Activated CD8-positive, alpha-beta memory T cell treated with anti-CD3 and anti-CD28 coated beads for 1 hour (primary cell): ENCODE measurements at places on chromosomes 3 and 15.

GRCh38 chr3:151460774-151461450 is at the start of gene IGSF10:
IGSF10 (minus strand) TSS chr3:151461061; CDS start chr3:151458709, 2,352 bp downstream.
- DNase-seq = no peak

- no peak for DNase-seq
These were observed 60.7 kb downstream of the TIMP4 start for GRCh38 chr3:12097971-12098370.

DNA sequence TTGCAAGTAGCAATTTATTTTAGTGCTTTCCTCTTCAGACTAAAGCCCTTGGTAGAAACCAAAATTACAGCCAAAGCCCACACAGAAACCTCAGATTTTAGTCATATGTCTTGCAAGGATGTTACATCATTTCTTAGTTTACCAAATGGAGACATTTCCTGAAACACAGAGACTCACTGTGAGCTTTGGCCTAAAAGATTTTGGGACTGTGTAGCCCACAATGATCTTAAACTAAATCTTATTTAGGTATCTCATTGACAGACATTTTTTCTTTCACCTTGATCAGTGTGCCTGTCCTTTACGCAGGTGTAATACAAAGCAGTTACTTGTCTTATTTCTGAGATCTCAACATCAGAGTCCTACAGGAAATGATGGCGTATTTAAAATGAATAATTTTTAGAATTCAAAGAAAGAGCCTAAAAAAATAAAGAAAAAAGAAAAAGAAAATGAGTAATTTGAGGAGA is 27.8 kb upstream of the AP4E1 start:
- DNase-seq = no peak

DNA sequence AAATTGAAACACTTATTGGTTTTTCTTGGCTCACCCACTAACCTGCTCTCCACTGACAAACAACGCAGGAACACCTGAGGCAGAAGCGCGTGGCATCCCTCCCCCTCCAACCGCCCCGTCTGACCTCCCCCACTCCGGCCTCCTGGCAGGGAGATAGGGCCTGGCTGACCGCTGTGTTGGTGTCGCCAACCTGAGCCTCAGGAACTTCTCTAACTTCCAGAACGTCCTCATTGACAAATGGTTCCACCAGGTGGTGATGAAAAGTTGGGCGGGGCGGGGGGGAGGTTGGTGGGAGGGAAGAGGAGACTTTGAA is 22.8 kb downstream of the IL17RD start:
- no peak for DNase-seq

- DNase-seq = no peak
These were observed 220.7 kb upstream of the SEMA6D start for GRCh38 chr15:47496343-47497185.

DNA sequence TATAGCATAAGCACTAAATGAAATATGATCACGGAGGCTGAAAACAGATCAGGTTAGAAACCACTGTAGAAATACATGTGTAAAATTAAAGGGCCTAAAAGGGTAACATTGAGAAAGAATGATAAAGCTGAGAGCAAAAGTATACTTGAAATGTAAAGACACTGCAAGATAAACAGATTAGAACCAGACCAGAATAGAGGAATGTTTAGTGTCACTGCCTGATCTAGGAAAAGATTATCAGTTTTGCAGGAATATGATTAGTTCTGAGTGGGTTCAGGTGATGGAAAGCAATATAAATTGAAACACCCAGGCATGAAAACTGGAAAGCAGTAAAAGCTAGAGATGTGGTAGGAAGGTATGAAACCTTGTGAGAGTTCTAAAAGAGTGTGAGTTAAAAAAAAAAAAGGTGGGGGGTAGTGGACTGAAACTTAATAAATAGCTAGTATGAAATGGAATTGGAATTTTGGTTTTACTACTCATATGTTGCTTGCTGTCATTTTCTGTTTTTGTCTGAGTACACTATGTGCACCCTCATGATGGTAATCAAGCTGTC is 16.0 kb upstream of the C3orf38 start:
- DNase-seq = no peak

DNA sequence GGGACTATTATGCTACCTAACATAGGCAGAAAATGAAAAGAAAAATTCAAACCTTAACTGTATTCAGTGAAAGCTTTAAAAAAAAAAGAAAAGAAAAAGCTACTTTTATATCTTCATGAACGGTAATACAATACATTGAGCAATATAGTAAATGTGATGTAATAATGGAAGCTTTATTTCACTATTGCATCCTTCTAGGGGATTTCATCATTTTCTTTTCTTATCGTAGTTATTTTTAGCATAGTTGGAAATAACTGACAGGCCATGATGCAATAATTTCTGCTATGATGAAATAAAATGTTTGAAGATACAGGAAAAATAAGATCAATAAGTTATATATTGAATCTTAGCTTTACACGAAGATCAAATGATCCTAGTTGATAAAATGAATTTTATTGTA is 40.3 kb upstream of the ZCWPW2 start:
- no peak for DNase-seq
